Fibroblast of the conjunctiva (primary cell): ENCODE measurements at places on chromosomes 11 and 22.

GRCh38 chr11:104812103-104812788, 86.0 kb downstream of the CASP12 start:
- no peak for DNase-seq

GRCh38 chr11:14393889-14394288, 34.9 kb upstream of the RRAS2 start:
- DNase-seq: no peak

DNA sequence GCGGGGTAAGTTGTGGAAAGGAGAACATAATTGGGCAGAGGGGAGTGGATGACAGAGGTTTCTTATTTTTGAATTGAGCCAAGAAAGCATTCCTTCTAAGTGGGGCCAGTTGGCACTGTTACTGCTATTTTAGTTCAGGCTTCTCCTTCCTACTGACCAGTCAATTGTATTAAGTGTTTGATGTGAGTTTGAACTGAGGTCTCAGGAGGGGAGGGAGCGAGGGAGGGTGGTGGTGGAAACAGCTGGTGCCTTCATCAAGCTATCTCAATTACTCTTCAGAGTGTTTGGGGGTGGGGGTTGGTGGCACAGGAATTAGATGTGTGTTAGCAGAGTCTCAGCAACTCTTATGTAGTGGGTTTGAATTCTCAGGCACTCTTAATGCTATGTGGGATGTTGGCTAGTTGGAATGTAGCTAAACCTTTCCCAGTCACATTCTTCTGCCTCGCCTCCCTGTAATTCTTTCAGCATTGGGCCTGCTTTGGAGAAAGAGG, 14.5 kb downstream of the CTNND1 start:
- no peak for DNase-seq

- DNase-seq: no peak
These were observed 57.9 kb upstream of the EIF3D start for GRCh38 chr22:36586852-36587251.

- DNase-seq: no peak
These were observed 1604.0 kb downstream of the FAM181B start for GRCh38 chr11:81129618-81130017.
